ENCODE measurements at places on chromosomes 12 and 14.

GRCh38 chr12:51281202-51281924 is 11.1 kb upstream of the SMAGP start:
- DNase-seq = no peak

- no peak for DNase-seq
Measured at GRCh38 chr14:86858031-86858430, 1135.0 kb downstream of the GALC start.

DNA sequence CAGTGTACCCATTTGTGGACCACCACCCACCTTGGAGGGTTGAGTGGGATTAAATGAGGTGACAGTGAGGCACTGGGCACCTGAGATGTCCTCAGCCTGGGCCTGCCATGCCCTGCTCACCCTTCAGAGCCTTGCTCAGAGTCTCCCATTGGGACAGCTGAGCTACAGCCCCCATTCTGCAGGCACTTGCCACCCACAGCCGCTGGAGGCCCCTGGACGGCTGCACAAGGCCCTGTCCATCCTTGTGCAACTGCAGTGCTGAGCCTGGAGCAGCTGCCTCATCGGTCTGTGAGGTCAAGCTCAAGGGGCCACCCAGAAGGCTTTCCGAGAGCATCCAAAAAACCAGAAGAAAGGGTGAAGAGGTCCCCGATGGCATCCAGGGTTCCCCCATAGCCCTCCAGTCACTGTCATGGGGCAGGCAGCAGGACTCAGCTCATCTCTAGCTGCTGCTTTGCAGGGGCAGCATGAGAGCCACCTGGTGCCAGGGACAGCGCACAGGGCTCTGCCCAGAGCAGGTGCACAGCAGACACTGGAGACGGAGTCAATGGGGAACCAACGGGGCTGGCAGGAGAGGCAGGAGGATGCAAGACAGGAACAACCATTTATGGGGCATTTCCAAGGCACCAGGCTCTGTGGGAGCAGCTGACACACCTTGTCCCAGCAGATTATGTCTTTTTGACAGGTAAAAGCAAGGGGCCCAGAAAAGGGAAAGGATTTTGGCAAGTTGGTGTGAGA is 84.6 kb downstream of the ARL6IP4 start:
- peak; percentile 83 for DNase-seq

DNA sequence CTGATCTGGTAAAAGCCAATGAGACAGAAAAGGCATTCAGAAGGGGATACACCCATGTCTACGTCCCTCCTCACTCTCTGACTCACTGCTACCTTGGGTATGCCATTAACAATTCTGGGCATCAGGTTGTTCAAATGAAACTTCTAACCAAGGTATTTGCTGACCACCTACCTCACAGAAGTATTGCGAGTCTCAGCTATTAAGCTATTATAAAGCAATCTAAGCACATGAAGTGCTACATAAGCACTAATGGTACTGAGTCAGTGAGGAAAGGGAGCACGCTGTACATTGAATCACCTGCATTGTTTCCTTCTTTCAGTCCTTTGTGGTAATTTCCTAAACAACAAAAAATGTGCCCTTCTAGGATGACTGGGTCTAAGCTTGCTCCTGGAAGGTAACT is 62.8 kb upstream of the CCDC91 start:
- DNase-seq = no peak

GRCh38 chr12:65881965-65882413 is 57.7 kb downstream of the HMGA2 start:
- DNase-seq = peak; percentile 81

Data from gastrocnemius medialis (tissue), 4 donors.